NCI-H2171 (cell line): ENCODE measurements at places on chromosomes 4 and X.

GRCh38 chr4:89111833-89112563 is 665 bp downstream of the TIGD2 start:
- no peak for DNase-seq

DNA sequence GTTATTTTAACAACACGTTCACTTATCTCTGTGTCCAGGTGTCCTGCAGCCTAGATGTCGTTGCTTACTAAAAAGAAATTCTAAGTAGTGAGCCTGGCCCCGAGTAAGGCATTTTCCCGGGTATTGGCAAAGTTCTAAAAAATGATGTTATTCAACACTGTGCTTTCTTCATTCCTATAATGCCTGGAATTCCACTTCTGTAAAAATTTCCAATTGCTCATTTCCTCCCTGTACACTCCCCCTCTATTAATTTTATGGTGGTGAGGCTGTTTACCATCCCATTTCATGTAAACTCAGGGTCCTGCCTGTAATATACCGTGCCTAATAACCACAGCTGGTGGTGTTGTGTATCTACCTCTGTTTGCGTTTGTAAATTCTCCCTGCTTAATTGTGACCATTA is 14.2 kb downstream of the BST1 start:
- DNase-seq = no peak

GRCh38 chrX:48694776-48695533 is 1.6 kb upstream of the SUV39H1 start:
- DNase-seq = no peak

GRCh38 chr4:184169225-184169867 is 48.3 kb downstream of the ENPP6 start:
- no peak for DNase-seq

GRCh38 chr4:101944649-101945048 is 154.1 kb downstream of the BANK1 start:
- DNase-seq = no peak

DNA sequence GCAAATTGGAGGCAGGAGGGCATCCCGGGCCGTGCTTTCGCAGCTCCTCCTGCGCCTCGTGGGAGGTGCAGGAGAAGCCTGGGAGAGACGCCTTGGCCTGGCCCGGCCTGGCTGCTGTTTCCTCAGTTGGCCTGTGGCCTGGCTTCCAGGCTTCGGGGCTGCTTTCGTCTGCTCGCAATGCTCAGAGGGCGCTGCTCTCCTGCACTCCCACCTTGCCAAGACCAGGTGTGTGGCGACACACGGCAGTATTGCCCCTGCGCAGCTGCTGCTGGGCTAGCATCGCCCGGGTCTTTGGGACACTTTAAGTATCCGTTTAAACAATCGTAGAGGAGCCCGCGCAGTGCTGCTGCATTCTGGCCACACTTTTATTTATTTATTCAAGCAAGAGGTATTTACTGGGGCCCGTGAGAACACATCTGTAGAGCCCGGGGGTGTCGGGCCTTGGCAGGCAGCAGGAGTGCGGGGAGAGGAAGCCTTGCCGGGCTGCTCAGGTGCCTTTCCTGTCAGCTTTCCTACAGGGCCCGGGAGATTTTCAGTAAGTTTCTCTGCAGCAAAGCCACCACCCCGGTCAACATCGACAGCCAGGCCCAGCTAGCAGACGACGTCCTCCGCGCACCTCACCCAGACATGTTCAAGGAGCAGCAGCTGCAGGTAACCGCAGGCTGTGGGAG is 26.2 kb upstream of the HGFAC start:
- no peak for DNase-seq

DNA sequence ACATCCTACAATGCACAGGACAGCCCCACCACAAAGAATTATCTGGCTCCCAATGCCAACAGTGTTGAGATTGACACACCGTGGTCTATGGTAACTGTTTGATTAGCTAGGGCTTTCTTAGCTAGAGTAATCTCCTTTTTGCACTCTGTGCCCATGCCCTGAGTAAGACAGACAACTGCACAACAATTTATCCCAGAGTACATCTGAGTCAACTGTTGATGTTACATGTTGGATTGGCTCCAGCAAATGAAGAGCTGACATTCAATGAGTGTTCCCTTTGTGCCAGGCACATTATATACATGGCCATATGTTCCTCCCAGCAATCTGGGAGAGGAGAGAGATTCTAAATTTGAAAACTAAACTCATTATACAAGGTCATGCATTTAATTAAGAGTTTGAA is 3.9 kb upstream of the FAM9C start:
- peak; percentile 52 for DNase-seq

GRCh38 chr4:963276-964225 is 9.8 kb downstream of the DGKQ start:
- no peak for DNase-seq

DNA sequence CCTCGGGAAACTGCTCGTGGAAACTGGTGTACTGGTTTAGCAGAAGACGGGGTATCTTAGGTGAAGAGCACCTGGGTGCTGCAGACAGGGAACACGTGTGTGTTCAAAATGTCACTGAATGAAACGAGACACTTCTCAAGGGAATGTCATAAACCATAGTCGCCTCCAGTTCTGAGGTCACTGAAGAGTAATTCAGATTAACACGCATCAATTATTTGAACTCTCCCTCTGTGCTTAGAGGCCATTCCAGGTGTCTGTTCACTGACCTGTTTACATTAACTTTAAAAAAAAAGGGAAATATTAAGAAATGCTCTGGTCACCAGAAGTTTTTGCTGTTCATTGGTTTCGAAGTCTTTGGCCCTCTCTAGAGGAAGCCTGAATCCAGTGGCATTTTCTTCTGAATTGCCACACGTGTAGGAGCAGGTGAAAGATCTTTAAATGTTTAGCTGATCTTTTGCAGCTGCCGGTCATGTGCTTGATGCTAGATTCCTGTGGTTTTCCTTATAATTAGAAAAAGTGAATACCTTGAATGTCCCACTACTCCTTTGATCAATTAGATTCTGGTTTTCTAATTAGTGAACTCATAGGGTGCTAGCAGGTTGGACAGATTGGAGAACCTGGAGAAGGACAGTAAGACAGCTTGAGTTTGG is 330.5 kb downstream of the ARHGAP10 start:
- DNase-seq = no peak

- DNase-seq = no peak
Measured at GRCh38 chrX:120331116-120331515, 19.9 kb upstream of the TMEM255A start.

- peak; percentile 30 for DNase-seq
Measured at GRCh38 chr4:139665690-139666529, at the start of gene MGST2. MGST2 (plus strand) TSS chr4:139665819; CDS start chr4:139666020, 201 bp downstream.

- no peak for DNase-seq
Measured at GRCh38 chrX:19886883-19887531, 393 bp downstream of the SH3KBP1 start.

DNA sequence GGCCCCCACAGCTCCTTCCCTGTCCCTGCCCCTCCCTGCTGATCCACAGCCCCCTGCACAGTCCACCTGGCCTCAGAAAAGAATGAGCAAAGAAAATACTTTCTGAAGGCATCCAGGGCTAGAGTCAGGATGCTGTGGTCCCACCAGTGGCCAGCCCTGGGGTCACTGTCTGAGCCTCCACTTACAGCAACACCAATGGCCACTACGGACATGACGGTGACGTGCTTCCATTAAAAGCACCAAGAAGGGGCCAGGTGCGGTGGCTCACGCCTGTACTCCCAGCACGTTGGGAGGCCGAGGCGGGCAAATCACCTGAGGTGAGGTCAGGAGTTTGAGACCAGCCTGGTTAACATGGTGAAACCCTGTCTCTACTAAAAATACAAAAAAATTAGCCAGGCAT is 4.0 kb downstream of the JAKMIP1 start:
- no peak for DNase-seq

DNA sequence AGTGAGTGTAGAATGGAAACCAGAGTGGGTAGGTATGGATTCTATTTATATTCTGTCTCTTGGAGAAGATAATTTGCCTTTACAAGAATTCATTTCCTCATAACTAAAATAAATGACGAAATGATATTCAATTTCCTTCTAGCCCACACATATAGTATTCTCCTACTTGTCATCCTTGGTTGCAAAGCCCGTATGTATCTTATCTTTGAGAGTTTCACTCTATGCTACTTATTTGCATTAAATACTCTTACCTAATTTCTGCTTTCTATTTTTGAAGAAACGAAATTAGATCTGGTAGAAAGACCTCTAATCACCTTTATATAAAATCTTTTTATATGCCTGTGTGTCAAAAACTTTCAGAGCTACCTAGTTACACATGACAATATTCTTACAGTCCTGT is 457.7 kb downstream of the NKX6-1 start:
- DNase-seq = no peak

- no peak for DNase-seq
Measured at GRCh38 chr4:15729910-15730533, 27.2 kb downstream of the BST1 start.

DNA sequence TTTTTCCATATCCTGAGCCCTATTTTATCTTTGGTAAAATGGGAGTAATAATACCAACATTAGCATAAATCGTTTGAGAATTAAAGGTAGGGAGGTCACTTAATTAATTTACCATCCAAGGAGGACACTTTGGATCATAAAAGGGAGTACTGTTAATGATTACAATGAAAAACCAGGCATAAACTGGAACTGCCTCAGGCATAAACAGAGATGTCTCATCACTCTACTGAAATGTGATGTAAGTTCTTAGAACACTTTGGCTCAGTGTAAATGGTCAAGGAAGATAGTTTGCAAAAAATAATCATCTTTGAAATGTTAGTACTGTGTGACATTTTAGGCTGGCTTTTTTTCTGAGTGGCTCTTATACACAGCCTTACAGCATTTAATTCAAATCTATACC is 268.7 kb downstream of the SLC39A8 start:
- no peak for DNase-seq

- DNase-seq = no peak
Measured at GRCh38 chr4:187183826-187184225, 460.2 kb upstream of the FAT1 start.

DNA sequence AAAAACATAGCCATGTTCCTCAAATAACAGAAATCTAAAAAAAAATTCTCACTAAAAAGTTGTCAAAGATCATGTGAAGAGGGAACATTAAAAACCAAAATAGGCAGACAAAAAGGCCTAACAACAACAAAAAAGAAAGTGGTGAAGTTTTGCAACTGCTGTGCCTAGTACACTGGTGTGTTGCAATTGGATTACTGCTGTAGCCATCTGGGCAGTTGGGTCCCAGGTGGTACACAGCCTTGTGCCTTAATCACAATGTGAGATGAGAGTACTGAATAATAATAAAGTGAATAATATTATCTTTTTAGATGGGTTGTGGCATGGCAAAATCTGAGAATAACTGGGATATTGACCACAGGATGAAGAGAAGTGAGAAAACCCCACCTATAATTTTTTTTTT is 12.0 kb downstream of the C4orf54 start:
- DNase-seq = no peak

GRCh38 chr4:602559-602942 is 22.8 kb upstream of the PDE6B start:
- peak; percentile 1 for DNase-seq

DNA sequence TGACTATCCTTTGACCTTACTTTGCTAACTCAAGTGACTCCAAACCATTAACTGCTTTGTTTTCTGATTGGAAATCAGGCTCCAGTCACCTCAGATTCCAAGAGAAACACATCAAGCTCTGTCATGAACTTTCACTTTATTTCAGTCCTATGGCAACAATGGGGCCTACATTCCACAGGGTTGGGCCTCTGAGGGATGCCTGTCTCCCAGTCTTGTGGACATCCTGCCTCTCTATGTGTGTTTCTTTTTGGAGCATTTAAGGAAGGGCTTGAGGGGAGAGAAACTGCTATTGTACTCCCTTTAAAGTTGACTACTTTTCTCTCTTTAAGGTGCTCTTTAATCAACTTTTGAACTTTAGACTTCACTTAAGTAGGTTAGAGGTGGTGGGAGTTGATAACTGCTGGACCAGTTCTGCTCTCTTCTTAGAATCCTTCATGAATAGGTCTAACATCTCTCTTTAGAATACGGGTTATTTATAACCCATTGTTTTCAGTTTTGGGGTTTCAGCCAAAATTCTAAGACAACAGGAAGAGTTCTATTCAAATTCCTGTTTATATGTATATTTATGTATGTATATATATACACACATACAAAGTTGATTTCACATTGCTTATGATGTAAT is 274.3 kb upstream of the NR3C2 start:
- DNase-seq = no peak

DNA sequence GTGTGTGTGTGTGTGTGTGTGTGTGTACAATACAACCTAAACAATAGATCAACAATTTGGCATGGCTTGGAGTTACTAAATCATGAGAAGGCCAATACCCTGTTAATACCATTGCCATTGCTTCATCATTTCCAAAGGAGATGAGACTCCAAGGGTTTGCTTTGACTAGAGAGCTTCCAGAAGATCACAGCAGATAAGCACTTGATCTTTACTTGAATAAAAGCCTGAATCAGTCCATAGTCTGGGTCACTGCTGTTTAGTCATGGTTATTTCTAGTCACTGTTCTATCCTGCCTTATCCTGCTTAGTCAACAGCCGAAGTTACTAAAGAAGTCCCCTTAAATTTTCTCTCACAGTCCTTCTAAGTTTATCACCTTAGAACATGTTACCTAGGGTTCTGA is 58.2 kb downstream of the RAB40AL start:
- DNase-seq = no peak
